ENCODE measurements at places on chromosomes 7 and 10.

GRCh38 chr10:66958466-66958865 is 32.6 kb downstream of the LRRTM3 start:
- no peak for DNase-seq

DNA sequence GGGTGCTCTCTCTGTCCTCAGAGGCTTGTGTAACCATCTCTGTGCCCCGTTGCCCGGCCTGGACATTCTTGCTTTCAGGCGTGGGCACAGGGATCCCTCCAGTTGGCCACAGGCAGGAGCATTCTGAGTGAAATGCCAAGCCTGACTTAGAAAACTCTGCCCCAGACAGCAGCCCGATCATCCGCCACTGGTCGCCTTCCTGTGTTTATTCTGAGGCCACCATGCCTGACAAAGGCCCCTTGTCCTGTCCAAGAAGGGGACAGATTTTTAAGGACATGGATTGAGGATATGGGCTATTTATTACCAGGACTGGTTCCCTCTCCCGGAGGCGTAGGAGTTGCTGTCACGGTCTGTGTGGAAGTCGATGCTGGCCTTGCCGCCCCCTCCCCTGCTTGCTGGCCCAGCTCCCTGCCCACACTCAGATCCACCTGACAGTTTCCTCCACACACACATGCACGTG is 54.3 kb downstream of the SPOCK2 start:
- no peak for DNase-seq

DNA sequence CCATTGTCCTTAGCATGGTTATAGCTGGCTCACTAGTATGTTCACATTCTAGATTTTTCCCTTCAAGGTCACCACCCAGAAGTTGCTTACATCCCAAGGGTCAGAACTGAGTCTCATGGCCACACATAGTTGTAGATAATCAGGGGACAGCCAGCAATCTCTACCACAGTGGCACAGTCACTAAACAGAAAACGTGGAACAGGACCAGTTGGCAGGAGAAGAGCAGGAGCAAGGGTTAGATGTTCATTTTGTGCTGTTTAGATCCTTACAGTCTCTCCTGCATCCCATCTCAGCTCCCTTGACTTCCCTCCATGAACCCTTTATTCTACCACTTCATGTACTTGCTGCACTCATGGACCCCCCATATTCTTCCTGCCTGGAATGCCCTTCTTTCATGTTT is 73.9 kb downstream of the LRMDA start:
- DNase-seq, result no peak

- no peak for DNase-seq
These were observed 17.6 kb downstream of the ZDHHC16 start for GRCh38 chr10:97463363-97464132.

DNA sequence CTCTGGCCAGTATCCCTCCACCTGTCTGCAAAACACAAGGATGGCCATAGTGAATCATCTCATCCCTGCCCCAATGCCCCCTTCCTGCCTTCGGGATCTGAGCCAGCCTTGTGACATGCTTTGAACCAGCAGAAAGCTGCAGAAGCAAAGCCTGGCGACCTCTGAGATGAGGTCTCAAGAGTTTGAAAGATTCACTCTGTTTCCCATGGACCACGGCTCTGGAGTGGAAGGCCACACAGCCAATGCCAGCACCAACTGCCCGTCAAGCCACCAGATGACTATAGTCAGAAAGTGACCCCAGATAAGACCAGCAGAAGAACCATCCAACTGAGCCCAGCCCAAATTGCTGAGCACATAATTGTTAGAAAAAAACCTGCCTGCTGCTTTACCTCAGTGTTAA is 193.9 kb upstream of the PPP2R2D start:
- no peak for DNase-seq

DNA sequence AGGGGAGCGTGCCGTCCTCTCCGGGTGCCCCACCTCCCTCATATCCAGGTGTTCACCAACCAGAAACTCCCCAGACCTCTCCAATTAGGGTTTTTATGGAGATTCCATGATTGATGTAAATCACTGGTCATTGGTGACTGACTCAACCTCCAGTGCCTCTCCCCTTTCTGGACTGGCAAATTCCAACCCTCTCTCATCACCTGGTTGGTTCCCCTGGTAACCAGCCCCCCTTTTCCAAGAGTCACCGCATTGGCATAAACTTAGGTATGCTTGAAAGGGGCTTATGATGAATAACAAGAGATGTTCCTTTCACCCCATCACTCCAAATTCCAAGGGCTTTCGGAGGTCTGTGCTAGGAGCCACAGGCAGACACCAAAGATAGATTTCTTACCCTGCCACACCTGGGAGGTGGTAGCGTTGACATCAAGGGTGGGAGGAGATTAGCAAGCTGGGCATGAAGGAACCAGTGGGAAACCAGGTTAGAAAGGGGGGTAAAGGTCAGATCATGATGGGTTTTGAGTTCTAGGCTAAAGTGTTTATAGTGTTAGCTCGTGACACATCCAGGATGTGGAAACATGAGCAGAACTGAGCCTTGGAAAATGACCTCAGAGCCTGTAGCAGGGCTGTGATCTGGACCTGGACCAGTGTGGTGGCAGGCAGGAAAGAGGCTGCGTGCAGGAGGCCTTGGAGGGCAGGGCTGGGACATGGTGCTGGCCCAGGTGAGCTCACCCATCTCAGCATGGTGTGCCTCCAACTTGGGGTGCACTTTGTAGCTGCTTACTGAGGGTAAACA is 45.1 kb downstream of the CAMK1D start:
- no peak for DNase-seq

GRCh38 chr7:20199015-20199737 is 18.0 kb downstream of the MACC1 start:
- DNase-seq, result no peak

DNA sequence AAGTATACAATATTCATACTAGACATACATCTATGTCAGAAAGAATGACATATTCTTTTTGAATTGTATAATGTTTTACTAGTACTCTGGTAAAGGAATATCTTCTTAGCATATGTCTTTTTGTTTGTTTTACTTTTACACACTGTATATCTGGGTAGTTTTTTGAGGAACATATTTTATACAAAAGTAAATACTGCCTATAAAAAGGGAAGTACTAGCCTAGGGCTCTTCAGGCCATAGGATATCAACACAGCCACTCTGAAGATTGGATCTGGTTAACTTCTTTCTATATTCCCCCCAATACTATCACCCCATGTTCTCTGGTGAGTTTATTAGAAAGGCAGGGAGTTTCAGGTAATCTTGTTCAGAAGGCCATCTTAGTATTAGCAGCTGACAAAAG is 134.6 kb downstream of the ZNF438 start:
- DNase-seq, result no peak

DNA sequence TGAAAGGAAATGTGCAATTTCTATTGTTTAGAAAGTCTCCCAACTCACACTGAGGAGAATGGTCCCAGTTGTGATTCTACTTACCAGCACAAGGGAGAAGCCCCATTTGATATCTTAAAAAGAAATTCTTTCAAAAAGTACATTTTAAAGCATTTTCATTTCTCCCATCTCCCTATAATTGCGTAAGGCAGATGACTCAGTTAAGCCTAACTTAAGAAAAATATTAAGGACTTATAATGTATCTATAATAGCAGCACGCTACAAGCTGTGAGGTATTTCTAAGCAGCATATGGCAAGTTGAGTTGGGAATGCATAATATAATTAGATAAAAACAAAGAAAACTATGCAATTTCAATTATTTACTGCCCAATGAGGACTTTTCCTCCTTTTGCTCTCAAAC is 8.5 kb upstream of the NRCAM start:
- no peak for DNase-seq

GRCh38 chr7:38060116-38060515 is 117.9 kb upstream of the STARD3NL start:
- no peak for DNase-seq

GRCh38 chr7:91749418-91749817 is 131.1 kb downstream of the MTERF1 start:
- no peak for DNase-seq

DNA sequence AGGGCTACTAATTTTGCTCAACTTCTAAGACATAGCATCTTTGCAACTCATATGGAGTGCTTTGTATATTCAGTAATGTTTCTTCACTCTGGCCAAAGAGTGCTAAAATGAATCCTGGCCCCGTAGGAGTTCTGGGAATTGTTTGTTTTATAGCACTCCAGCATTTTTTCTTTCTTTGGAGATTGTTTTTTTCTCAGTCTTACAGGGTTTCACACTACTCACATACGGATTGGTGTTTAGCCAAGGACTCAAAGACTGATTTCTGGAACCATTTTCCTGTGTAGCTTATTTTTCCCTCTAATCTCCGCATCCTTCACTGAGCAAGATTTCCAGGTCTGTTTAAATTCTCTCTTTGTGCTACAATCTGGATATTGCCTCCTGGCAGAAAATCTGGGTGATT is 6.4 kb downstream of the TAS2R41 start:
- DNase-seq, result no peak

DNA sequence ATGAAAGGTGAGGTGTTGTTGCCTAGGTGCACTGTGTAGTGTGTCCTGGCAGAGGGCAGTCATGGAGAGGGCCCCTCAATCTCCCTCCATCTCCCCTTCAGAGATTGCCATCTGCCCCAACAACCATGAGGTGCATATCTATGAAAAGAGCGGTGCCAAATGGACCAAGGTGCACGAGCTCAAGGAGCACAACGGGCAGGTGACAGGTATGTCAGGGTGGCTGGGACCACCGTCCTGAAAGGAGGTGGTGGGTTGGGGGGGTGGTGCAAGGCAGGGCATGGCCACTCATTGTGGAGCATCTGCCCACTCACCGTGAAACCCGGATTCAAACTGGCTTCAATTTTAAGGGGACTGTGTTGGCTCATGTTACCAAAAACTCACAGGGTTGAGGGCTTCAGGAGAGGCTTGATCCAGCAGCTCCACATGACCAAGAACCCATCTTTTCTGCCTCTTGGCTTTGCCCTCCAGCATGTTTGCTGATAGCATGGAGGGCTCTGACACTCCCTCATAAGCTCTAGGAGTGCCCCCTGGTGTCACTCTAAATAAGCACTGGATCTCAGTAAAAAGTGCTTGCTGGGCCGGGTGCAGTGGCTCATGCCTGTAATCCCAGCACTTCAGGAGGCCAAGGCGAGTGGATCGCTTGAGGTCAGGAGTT is 12.2 kb downstream of the ARPC1B start:
- DNase-seq, result no peak

DNA sequence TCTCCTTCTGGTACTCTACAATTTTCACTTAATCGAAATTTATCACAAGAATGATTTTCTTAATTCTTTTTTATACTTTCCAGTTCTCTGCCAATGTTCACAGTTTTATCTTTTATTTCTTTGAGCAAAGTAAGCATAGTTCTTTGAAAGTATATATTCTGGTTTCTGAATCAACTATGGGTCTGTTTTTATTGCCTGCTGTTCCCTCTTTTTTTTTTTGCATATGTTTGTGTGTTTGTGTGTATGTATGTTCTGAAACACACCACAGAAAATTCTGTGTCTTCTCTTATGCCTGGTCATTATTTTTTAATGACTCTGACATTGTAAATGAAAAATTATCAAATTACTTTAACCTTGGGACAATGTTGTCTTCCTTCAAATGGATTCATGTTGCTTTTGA is 15.9 kb upstream of the TMEM273 start:
- no peak for DNase-seq

DNA sequence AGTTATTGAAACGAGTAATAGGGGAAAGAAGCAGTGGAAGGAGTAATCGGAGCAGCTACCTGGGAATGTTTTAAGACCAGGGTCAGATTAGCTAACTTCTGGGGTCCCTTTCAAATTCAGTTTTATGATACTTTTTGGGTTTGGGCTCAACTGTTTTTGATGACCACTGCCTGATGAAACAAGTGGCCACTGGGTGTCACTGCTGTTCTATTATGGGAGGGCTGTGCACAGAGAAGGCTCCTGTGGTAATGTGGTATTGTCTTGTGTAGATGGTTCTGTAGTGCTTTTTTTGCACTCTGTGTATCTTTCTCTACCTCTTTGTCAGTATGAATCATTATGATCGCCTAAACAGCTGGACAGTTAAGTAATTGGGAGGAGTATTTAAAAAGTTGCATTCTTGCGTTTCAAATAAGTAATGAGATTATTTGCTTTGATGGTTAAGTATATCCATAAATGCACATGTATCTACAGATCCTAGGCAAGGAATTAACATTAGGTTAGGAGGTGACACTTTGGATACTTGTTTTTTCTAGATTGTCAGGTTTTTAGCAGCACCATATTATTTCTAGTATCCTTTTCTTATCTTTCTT is 128.4 kb downstream of the ABCA13 start:
- DNase-seq, result no peak

- no peak for DNase-seq
These were observed 204.7 kb downstream of the EBF3 start for GRCh38 chr10:129759214-129760002.

GRCh38 chr10:76403912-76404311 is 972.5 kb downstream of the LRMDA start:
- no peak for DNase-seq

GRCh38 chr10:110076559-110077318 is 69.0 kb downstream of the ADD3 start:
- DNase-seq, result no peak

- DNase-seq, result no peak
These were observed 250.7 kb upstream of the MYO3A start for GRCh38 chr10:25683344-25683743.

DNA sequence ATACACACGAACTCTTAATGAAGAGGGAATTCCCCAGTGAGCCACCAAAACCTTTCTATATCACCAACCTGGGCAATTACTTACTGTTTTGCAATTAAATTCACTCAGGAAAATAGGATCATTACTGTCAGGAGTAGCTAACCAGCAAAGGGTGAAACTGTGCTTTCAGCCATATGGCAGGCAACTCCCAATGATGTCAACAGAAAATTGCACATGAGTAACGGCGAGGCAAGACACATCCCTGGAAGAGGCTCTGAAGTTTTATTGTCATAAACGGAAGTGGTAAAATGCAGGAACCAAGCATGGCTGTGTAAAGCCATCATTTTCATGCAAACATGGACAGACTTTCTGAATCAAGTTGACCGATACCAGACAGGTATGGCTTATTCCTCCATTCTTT is 548.9 kb upstream of the AUTS2 start:
- no peak for DNase-seq

DNA sequence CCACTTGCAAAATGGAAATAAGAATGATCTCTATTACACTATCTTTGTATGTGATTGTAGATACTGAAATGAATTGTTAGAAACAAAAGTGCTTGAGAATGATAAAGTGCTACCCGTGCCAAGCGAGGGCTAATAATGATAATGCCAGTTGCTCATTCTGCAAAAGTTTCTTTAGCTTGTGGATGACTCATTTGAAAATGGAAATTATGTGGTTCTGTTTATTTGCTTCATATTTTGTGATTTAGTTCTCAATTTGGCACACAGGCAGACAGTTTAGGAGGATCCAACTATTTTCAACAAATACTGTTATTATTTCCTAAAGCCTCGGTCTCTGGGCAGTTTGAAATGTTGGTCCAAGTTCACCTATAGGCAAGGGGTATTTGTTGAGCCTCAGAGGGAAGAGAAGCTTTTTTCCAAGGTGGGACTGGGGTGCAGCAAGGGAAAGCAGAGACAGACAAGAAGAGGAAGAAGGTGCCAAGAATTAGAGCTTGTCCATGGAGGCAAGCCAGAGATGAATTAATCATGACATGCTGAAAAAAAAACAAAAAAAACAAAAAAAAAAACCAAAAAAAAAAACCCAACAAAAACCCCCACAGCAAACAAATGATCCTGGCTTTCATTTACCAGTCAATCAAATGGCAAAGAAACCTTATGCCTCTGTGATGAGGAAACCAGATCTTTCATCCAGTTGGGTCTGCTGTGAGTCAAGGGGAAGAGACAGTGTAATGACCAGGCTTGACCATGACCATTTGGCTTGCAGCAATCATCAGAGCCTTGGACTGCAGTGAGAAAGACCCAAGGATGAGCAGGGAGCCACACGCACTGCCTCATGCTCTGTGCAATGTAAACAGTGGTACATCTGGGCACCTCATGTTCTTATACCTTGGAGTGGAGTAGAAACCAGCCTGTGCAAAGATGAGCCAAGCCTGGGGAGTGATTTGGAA is 285.0 kb upstream of the HABP2 start:
- no peak for DNase-seq
